ENCODE measurements at places on chromosomes 11 and 22. TPM values are rescaled to one million over a fixed set of nuclear protein-coding genes. Genes with fewer than 3 reads are reported as not detected.

LRRN4CL gene
- total RNA-seq = 5.3 TPM

SLC5A12 gene
- not detected for total RNA-seq

TNNT3 gene
- total RNA-seq = 28.9 TPM

MMP12 gene
- total RNA-seq = not detected
